ENCODE measurements at places on chromosomes 12 and 14.

DNA sequence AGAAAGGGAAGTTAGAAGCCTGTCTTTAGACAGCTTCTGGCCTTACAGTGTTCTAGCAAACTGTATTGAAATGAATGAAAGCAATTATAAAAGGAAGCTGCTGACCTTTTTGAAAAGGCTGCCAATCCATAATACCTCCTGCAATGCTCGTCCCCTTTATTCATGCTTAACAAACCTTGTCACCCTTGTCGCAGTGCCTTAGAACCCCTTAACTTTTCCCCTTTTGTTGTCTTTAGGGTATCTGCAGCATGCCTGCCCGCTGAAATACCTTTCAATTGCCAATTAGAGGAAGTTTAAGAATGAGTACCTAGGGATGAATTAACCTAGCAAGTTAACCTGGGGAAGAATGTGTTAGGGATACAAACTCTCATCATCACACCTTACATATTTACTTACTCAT, 731.2 kb downstream of the RERGL start:
- no peak for DNase-seq

DNA sequence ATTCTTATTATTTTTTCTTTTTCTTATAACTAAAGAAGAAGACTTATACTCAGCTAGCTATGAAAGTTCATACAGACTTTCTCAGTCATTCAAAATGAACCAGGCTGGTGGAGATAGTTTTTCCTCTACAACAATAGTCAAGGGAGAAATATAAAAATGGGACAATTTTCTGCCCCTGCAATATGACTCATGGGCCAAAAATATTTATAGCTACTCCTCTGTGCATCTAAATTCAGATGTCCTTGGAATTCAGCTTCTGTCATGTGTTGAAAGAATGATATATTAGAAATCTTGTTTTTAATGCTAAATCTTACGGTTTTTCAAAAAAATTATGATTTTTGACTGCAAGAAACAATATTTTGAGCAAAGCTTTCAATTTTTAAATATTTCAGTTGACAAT, 237.2 kb upstream of the SYT10 start:
- no peak for DNase-seq

DNA sequence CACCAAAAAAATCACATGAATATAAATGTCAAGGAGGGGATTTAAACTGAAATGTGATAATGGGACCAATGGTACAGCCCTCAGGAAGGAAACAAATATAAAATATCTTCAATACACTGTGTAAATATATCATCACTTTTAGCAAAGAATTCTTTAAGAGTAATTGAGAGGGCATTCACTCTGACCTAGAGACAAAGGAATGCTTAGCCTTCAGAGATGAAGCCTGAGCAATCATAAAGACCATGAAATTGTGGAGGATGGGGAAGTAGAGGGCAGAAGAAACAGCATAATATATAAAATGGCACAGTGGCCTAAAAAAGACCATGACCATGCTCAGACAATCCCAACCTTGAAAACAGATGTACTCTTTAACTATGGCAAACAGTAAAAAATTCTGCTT, 20.4 kb downstream of the YAF2 start:
- no peak for DNase-seq

DNA sequence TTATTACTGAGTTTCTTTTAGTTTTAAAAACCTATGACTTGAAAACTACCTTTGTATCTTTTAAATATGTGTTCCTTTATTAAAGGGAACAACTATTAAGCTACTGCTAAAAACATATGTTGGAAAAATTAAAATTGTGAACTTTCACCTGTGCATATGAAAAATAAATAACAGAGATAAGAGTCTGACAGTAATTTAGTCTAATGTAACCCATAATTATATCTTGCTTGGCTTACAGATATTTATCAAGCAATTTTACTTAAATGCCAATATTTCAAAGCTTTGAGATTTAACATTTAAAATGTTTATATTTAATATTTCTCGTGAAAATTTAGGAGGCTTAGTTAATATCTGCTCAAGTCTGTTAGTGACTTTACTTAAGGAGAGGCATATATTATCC, 309.8 kb downstream of the CCER1 start:
- no peak for DNase-seq

GRCh38 chr12:4320497-4320852, 538 bp upstream of the TIGAR start:
- no peak for DNase-seq

- DNase-seq, result no peak
Measured at GRCh38 chr12:1044199-1044598, 53.2 kb downstream of the ERC1 start.

DNA sequence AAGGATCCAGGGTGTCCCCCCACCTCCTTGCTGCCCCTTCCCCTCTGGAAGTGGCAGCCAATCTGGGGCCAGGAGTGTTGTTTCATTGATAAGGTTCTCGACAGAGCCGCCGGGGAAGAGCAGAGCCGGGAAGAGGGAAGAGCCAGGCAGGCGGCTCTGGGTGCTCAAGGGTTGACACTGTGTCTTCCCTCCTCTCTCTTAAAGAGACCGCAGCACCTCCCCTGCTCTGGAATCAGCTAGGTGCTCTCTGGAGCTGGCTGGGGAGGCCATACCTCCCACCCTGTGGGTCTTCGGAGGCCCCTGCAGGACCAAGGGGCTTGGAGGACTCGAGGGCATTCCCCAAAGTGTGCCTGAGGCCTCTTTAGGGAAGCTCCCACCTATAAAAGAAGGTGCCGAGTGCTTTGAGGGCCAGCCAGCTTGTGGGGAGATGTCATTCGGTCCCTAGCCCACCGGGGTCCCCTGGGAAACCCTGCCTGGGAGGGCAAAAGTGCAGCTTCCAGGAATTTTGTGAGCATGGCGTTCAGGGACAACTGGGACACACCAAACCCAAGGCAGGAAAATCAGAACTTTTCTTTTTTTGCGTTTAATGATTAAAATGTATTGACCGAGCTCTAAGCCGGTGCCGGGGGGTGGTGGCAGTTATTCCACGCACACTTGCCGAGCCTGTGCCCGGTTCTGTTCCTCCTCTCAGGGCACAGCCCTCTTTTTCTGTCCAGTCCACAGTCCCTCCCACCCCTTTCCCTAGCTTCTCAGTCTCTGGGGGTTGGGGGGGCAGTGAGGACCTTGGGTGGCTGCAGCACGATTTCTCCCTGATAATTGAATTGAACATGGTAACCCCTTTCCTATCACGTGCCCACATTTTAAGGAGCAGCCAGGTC, 3.0 kb downstream of the SETD1B start:
- no peak for DNase-seq

GRCh38 chr14:77603654-77604255, 12.7 kb downstream of the SPTLC2 start:
- no peak for DNase-seq

DNA sequence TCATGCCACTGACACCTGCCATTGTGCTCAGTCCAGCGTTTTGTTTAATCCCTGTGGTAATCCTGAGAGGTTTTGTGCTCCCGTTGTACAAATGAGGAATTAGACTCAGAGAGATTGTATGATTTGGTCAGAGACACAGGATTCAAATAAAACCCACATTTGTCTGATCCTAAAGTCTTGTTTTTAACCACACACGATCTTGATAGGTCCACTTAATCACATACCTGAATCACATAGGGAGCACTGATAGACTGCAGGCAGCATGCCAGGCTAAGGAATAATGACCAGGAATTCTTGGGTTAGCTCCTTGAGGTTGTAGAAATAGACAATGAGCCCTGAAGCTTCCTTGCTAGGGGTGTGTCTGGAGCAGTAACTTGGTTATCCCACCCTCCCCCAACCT, 202.6 kb upstream of the RGS6 start:
- no peak for DNase-seq

- DNase-seq, result no peak
Measured at GRCh38 chr14:64640839-64641238, 63.4 kb upstream of the PLEKHG3 start.

DNA sequence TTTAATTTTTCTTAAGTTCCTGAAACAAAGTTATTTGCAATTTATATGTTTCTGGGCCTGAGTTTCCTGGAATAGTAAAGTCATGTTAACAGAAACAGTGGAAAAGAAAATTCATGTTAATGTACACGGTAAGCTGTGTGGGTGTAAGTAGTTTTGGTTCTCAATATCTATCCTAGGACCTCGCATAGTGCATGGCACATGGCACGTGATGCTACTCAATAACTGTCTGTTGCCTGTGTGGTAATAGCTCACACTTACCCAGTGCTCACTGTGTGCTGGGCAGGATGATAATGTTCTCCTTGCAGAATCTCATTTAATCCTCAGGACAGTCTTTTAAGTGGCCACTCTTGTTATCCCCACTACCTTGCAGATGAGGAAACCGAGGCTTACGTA, 100.7 kb downstream of the DUSP16 start:
- no peak for DNase-seq

GRCh38 chr12:45938566-45938965, 51.8 kb downstream of the SCAF11 start:
- no peak for DNase-seq

DNA sequence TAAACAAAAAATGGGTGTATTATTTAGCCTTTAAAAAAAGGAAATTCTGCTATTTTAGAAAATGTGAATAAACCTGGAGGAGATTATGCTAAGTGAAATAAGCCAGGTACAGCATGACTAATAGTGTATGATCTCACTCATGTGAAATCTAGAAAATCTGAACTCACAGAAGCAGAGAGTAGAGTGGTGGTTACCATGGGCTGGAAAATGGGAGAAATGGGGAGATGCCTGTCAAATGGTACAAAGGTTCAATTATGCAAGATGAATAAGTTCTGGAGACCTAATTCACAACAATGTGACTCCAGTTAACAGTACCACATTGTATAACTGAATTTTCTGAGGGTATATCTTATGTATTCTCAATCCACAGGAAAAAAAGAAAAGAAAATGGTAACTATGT, 17.4 kb upstream of the LEMD3 start:
- no peak for DNase-seq

- DNase-seq, result no peak
Measured at GRCh38 chr14:49546766-49547165, 39.4 kb downstream of the RPS29 start.

DNA sequence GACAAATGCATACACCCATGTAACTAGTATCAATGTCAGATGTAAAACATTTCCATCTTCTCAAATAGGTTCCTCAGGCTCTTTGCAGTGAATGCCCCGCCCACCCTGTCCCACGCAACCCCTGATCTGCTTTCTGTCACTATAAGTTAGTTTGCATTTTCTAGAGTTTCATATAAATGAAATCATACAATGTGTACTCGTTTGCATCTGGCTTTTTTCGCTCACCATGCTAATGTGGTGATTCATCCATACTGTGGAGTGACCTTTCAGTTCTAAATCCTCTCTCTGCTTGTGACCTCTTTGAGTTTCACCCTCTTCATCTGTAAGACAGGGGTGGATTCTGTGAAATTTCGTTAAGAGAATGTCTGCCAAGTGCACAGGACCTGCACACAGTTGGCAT, 30.6 kb upstream of the MSI1 start:
- DNase-seq, result no peak

- DNase-seq, result no peak
Measured at GRCh38 chr12:64895526-64895925, 71.1 kb downstream of the TBC1D30 start.

DNA sequence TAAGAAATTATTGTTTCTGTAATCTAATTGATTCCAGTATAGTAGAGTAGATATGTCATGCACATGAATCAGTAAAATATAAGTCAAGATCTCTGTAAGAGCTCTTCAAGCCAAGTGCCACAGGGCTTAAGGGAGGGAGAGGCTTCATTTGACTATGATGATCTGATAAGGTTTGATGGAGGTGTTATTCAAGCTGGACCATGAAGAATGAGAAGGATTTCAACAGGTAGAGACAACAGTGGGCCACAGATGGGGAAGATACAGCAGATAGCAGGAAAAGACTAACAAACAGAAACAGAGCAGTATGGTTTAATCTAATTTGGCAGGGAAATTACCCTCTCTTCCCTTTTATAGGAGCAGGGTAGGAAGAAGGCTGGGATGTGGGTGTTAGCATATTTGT, 40.6 kb upstream of the FKBP4 start:
- no peak for DNase-seq

DNA sequence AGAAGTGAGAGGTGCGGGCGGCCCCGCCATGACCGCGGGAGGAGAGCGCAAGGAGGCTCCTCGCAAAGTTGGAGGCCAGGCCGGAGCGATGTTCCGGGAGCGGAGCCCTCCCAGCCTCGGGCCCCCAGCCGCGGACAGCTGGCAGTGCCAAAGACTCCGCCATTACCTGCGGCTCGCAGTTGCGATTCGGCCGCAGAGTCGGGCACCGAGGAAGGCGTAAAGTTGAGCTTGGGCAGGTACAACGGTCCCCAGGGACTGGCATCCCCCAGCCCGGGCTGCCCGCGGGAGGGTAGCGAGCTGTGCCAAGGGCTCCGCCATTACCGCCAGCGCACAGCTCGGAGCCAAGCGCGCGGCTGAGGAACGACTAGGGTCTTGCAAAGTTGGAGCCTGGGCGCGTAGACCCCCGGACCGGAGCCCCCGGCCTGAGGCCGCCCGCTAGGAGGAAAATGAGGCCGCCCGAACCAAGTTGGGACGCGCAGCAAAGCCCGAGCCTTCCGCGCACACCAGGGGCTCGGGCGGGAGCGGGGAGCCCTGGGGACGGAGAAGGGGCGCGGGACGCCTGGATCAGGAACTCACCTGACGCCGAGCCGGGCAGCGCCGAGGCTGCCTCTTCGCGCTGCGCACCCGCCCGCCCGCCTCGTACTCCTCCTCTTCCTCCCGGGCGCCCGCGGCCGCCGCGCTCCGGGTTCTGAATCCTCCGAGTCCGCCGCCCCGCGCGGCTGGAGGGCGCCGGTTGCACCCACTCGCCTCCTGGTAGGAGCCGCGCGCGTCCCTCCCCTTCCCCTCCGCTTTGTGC, 677 bp downstream of the NOS1 start:
- no peak for DNase-seq

GRCh38 chr14:21352587-21352986, 31.2 kb downstream of the SUPT16H start:
- DNase-seq, result no peak

GRCh38 chr12:120625557-120626419, 14.6 kb upstream of the CABP1 start:
- peak; percentile 35 for DNase-seq

GRCh38 chr14:53042480-53042879, 91.6 kb upstream of the FERMT2 start:
- no peak for DNase-seq

DNA sequence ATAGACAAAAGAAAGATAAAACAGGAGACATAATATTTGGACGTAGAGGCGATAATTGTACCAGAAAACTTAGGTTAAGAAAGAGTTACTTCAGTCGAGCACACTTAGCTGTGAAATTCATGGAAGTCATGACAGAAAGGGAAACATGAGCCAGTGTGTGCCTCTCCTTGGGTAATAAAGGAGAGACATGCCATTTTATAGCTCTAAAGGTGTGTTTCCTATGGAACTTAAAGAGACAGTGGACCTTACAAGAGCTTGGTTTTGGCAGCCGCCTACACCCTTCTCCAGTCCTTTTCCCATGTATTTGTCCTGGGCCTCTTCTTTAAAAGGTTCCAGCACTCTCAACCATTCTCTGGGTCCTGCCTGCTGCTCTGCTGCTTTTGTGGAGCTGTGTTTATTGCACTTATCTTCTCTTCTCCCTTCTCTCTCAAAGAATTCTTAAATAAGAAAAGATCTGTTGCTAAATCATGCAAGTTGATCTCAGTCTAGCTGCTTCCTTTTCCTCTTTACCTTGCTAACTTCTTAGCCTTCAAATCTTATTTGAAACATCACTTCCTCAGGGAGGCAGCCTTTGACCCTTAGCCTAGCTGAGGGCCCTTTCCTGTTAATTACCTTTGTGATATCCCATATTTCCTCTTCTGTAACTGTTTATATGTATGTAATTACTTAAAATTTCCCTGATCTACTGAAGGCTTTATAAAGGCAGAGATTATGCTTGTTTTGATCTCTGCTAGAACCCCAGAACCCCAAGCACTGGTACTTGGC, 81.8 kb upstream of the EVL start:
- no peak for DNase-seq
